ENCODE measurements at places on chromosomes 16 and 17.

DNA sequence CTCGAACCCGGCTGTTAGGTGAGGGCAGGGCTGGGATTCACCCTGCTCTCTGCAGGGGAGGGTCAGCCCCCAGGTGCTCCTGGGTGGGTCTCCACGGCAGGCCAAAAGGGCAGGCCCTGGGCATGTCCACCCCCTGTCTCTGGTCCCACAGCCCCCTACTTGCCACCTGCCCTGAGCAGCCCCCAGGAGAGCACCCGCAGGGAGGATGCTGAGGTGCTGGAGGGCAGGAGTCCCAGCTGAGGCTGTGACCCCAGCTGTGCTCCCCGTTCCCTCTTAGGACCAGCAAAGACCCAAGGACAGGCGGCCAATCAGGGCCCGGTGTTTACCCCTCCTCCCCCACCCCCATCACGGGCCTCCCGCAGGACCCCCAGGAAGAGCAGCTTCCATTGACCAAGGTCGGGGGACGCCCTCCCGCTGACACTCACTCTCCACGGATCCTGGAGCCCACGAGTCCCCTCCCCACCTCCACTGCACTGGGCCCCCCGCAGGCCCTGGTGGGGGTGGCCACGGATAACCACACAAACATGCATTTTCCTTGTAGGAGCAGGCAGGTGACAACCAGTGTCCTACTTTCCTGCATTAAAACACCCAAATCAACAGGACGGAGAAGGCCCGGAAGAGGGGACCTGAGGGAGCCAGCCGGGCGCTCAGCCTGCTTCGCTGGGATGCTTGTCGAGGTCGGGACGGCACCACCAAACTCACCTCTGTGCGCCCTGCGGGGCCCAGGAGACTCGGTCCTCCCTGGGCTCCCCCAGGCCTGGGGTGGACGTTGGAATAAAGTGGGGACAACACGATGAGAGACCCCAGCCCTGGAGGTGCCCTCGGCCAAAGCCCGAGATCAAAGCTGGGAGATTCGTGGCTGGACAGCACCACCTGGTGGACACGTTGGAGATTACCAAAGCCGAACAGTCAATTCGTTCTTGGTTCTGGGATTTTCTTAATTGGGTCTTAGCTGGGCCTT lies 22.5 kb upstream of the ENPP7 start:
- DNase-seq = peak; percentile 75

- no peak for DNase-seq
Observed at GRCh38 chr17:47213540-47213939, 4.4 kb downstream of the MYL4 start.

GRCh38 chr17:78694805-78695531 lies 87.1 kb downstream of the CYTH1 start:
- no peak for DNase-seq

GRCh38 chr17:28474111-28474531 lies 677 bp downstream of the SLC13A2 start:
- no peak for DNase-seq

GRCh38 chr16:3519581-3519980 lies 18.8 kb downstream of the CLUAP1 start:
- DNase-seq = no peak

DNA sequence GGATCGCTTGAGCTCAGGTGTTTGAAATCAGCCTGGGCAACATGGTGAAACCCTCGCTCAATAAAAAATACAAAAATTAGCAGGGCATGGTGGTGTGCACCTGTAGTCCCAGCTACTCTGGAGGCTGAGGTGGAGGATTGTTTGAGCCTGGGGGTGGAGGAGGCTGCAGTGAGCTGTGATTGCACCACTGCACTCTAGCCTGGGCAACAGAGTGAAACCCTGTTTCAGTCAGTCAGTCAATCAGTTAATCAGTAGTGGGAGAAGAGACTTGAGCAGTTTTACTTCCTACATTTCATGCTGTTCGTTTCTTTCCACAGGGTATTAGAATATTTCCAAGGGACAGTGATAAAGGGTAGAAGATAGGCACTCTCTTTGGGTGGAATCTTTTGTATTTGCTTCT lies 8.8 kb downstream of the MAP3K3 start:
- no peak for DNase-seq

All from adipocyte (in vitro differentiated cells).